ENCODE measurements at places on chromosomes 12 and 14. TPM values are rescaled to one million over a fixed set of nuclear protein-coding genes. Genes with fewer than 3 reads are reported as not detected.

GRCh38 chr12:1956716-1957115 lies 38.3 kb upstream of the CACNA2D4 start:
- no peak for DNase-seq

- DNase-seq: no peak
Observed at GRCh38 chr14:76923431-76924370, 97.5 kb downstream of the LRRC74A start.

LALBA gene
- not detected for polyA plus RNA-seq

LRRC9 gene
- 1.9 TPM for polyA plus RNA-seq

DNA sequence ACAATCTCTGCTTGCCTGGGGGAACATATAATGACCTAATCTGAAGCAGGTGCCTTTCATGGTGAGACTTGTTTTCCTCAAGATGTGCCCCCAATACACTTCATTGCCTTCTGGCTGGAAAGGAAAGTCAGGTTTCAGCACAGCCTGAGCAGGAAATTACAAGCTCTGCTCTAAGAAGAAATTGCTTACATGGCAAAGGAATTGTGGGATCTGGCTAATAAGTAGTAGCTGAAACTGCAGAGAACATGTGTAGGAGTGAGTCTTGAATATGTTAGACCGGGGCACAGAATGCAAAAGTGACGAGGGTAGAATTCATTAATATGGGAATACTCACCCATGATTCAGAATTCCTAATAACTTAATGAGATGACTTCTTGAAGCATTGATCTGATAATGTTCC lies 6.3 kb upstream of the CFAP54 start:
- DNase-seq: no peak

Measured in right renal cortex interstitium (tissue), 3 donors.